Naive B cell (primary cell): ENCODE measurements at places on chromosomes 16 and 17.
A peak's percentile ranks its signal among the peaks of the same experiment; 100 is the strongest.

- H3K36me3 ChIP-seq, result peaks cover 7% of the 10 kb centered on the region
- H3K4me1 ChIP-seq, result no peaks in the 10 kb centered on the region
- H3K27me3 ChIP-seq, result no peaks in the 10 kb centered on the region
Measured at GRCh38 chr17:67759355-67760171, 41.8 kb downstream of the NOL11 start.

- no peak for DNase-seq
- peak overlapping the region; percentile 61 for H3K27ac ChIP-seq
- H3K27me3 ChIP-seq, result no peaks in the 10 kb centered on the region
Measured at GRCh38 chr16:13391337-13391736, 489.9 kb downstream of the SHISA9 start.

- H3K27ac ChIP-seq, result no peak overlapping the region
- peaks cover 21% of the 10 kb centered on the region for H3K36me3 ChIP-seq
- H3K27me3 ChIP-seq, result no peaks in the 10 kb centered on the region
- peaks cover 9% of the 10 kb centered on the region for H3K4me1 ChIP-seq
Measured at GRCh38 chr17:61744252-61744651, 119.1 kb downstream of the BRIP1 start.

GRCh38 chr17:12666718-12667117, 1.0 kb downstream of the MYOCD start:
- no peaks in the 10 kb centered on the region for H3K36me3 ChIP-seq
- no peak overlapping the region for H3K27ac ChIP-seq
- no peaks in the 10 kb centered on the region for H3K4me1 ChIP-seq
- DNase-seq, result no peak

DNA sequence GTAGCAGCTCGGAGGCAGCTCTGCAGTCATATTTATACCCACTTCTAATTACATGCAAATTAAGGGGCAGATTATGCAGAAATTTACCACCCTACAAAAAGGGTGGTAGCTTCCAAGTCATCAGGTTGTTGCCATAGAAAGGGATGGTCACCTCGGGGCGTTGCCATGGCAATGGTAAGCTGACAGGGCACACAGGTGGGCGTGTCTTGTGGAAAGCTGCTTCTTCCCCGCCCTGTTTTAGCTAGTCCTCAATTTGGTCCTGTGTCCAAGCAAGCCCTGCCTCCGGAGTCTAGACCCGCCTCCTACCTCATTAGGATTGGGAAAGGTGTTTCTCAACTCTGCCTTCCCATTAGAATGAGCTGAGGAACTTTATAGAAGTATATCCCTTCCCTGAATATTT, 98.7 kb downstream of the HS3ST2 start:
- H3K36me3 ChIP-seq, result no peaks in the 10 kb centered on the region
- H3K4me3 ChIP-seq, result no peak overlapping the region
- H3K27me3 ChIP-seq, result peaks cover 25% of the 10 kb centered on the region
- no peak for DNase-seq
- H3K4me1 ChIP-seq, result no peaks in the 10 kb centered on the region

GRCh38 chr16:27600381-27600780, 50.4 kb downstream of the KATNIP start:
- no peak for DNase-seq
- peaks cover 5% of the 10 kb centered on the region for H3K36me3 ChIP-seq
- H3K27ac ChIP-seq, result no peak overlapping the region

DNA sequence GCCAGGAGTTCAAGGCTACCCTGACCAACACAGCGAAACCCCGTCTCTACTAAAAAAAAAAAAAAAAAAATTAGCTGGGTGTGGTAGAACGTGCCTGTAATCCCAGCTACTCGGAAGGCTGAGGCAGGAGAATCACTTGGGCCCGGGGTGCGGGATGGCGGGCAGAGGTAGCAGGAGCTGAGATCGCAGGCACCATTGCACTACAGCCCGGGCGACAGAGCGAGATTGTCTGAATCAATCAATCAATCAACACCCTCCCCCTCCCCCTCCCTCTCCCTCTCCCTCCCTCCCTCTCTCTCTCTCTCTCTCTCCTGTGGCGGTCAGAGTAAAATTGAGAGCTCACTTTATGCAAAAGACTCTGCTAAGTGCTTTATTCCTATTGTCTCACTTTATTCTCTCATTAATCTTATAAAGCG, 1.2 kb downstream of the HSDL1 start:
- peak overlapping the region; percentile 95 for H3K27ac ChIP-seq
- H3K4me1 ChIP-seq, result peaks cover 20% of the 10 kb centered on the region
